Choroid plexus epithelial cell (primary cell): ENCODE measurements at places on chromosomes 13 and 19.

- DNase-seq = no peak
These were observed 172.9 kb downstream of the PDS5B start for GRCh38 chr13:32759152-32759551.

- DNase-seq = no peak
These were observed 1338.8 kb upstream of the MIR17HG start for GRCh38 chr13:90008707-90009149.

DNA sequence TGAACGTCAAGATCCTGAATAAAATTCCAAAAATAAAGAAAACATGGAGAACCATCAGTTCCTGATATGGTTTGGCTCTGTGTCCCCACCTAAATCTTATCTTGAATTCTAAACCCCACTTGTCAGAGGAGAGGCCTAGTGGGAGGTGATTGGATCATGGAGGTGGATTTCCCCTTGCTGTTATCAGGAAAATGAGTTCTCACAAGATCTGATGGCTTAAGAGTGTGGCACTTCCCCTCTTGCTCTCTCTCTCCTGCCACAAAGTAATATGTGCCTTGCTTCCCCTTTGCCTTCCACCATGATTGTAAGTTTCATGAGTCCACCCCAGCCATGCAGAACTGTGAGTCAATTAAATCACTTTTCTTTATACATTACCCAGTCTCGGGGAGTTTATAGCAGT lies 827.4 kb downstream of the GPC5 start:
- no peak for DNase-seq

DNA sequence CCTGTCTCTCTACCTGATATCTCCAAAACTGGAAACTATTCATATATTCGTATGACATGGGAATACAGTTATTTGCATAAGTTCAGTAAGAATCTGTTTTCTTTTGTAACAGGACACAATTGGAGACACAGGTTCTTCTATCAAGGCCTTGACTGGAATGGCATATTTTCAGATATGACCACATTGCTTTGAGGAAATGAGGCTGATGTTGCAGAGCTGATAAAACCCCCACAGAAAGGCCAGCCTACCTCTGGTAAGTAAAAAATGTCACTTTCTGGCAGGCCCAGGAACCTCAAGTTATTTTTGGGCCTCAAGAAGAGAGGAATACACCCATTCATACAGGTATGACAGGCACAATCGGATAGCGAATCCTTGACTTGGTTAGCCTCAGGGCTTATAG lies 29.5 kb upstream of the KBTBD6 start:
- DNase-seq = no peak

DNA sequence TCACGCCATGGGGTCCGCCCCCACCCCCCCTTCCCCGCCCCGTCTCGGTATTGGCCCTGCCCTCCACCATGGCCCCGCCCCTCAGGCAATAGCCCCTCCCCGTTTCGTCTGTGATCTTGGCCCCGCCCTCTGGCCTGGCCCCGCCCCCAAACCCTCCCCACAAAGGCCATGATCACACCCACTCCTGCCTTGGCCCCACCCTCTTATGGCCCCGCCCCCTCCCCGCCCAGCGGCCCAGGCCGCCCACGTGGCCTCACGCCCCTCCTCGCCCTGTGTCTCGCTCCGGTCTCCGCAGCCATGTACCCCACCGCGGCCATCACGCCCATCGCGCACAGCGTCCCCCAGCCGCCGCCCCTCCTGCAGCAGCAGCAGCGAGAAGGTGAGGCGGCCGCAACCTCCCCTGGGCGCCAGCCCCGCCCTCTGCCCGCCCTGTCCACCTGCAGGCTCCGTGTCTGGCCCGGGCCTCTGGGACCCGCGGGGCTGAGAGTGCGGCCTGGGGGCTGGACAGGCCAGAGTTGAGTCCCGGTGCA lies 61.3 kb downstream of the CELF5 start:
- DNase-seq = no peak

GRCh38 chr13:110885516-110885915 lies 29.4 kb downstream of the ANKRD10 start:
- no peak for DNase-seq

DNA sequence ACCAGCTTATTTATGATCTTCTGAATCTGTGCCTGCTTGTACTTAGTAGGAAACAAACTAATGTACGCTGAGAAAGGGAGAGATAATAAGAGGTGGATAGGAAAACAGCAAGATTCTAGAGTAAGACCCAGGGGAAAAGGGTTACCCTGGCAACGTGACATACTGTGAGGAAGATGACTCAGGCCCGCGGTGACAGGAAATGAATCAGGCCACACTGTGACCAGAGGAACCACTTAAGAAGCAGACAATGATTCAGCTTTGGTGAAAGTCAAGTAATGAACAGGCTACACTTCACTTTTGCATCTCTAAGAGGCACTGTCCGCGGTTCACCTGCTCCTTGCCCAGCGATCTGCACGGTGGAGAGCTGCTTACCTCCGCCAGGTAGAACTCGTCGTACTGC lies 158.2 kb downstream of the NALCN start:
- DNase-seq = peak; percentile 86

DNA sequence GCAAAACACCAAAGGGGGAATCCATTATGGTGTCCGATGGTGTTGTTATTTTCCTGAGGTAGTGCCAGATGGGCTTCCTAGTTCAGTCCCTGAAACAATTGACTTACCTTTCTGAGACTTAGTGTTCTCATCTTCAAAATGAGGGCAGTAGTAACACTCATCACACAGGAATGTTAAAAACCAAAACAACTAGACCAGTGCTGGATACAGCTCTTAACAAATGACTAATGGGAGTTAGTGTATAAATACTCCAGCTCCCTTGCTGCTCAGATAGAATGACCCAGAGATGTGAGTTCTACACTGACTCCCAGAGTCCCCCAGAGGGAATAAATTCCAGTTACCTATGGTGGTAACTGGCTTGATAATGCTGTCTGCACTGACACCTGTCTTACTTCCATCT lies 49.9 kb downstream of the MBD3L2B start:
- DNase-seq = no peak

DNA sequence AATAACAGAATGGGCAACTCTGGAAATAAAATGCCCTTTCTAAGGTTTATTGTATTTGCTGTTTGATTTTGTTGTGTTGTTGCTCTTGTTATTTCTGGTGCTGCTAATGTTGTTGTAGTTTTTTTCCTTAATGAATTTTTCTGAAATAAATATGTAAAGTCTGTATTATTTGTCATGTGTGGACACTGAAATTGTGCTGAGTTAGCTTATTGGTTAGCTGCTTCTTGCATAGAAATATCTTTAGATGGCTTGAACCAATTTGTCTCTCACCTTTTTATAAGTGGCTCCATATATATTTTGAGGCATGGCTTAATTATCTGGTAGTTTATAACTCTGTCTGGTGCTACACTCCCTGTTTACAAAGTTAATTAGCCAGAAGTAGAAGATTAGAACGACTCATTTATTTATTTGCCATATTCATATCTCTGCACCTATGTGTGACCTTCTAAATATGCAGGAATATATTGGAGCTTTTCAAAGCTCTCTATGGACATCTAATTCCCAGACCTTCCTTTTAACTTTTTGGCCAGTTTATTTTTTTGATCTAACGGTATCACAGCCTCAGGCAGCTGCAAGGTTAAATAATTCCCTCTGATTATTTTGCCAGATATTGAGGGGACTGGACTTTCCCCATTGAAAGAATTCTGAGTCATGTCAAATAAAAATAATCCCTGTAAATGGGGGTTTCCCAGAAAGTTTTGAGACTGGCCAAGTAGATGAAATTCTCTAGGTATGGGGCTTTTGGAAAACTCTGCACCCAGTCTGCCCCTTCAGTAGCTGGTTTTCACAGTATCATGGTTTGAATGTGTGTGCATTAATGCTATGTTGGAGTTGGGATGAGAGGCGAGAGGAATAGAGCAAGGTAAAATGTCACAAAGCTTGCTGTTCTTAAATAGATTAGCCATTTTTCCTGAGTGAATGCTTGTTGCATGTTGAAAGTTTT lies 1331.7 kb upstream of the MIR17HG start:
- DNase-seq = peak; percentile 16

GRCh38 chr13:110308656-110309359 lies 1.7 kb downstream of the COL4A2 start:
- no peak for DNase-seq

GRCh38 chr13:111461445-111462149 lies 141.2 kb downstream of the TEX29 start:
- DNase-seq = no peak

DNA sequence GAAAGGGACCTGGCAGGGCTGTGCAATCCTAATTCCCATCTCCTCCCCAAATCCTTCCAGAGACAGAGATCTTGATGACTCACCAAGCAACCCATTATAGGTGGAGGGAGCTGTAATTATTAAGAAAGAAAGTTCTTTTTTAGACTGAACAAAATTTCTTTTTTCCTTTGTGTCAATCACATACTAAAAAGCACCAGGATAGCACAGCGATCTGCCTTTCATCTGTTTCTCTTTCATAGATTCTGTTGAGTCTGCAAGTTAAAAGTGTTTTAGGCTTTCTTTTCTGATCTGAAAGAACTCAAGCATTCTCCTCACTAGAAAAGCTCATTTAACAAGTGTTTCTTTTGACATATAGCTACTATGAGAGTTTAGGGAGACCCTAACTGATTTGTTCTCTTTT lies 222.8 kb downstream of the DCT start:
- no peak for DNase-seq
